Stimulated activated CD4-positive, alpha-beta T cell treated with anti-CD3 and anti-CD28 coated beads, Interleukin-15, amount 100 ng/mL, for 24 hours (primary cell): ENCODE measurements at places on chromosomes 7 and 10.

DNA sequence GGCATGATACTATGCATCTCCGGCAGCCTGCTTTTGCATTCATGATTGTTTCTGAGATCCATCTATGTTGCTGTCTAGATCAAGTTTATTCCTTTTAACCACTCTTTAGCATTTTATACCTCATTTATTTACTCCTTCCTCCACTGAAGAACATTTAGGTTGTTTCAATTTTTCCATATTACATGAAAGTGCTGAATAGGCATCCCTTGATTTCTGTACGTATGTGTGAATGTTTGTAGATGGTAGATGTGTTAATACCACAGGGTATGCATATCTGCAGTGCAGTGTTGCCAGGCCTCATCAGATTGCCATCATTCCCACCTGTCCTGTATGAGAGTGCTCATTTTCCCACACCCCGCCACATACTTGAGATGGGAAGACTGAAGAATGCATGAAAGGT lies 13.9 kb downstream of the ARPC1A start:
- no peak for DNase-seq

- no peak for DNase-seq
Measured at GRCh38 chr7:139598642-139599041, 75.2 kb downstream of the CLEC2L start.

- DNase-seq, result peak; percentile 44
Measured at GRCh38 chr10:71396711-71397295, at the start of gene CDH23. Gene CDH23, plus strand, starts transcription at chr10:71396920. Its CDS starts 42,912 bp downstream, at chr10:71439832.

- DNase-seq, result peak; percentile 72
Measured at GRCh38 chr10:102714621-102715455, at the start of gene SFXN2. Gene SFXN2, plus strand, starts transcription at chr10:102714636. Its CDS starts 12,001 bp downstream, at chr10:102726637.

GRCh38 chr7:82760831-82761230 lies 317.3 kb upstream of the CACNA2D1 start:
- DNase-seq, result no peak

DNA sequence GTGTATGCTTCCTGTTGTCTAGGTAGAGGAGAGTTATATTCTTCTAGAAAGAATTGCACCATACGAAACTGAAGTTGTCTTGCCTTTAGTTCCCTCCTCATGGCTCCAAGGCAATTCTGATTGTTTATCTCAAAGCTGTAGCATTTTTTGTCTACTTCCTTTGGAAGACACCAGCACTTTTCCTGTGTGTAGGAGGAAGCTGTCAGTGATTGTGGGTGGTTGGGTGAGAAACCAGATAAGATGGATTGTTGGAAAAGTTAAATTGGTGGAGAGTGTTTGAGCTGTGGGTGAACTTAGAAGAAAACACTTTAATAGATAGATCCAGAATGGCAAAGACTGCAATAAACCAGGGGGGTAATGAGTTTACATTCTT lies 12.1 kb upstream of the CSTF2T start:
- DNase-seq, result no peak

DNA sequence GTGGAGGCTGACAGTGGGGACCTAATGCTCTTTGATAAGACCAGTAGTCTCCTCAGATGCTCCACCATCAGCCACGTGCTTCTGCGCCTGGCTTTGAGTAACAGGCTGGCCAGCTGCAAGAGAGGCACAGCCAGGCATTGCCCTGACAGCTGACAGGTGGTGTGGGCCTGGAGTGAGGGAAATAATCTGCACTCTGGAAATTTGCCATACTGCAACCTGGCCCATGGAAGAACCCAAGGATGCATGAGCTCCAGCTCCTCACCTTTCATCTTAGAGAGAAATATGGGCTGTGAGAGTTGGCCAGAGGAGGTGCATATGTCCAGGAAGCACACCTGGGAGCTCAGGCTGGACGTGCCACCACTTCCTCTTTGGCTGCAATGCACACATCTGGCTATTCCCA lies 118.9 kb downstream of the PLXDC2 start:
- no peak for DNase-seq

GRCh38 chr10:133142523-133143199 lies 17.4 kb upstream of the KNDC1 start:
- DNase-seq, result no peak

- no peak for DNase-seq
Measured at GRCh38 chr7:16397501-16398145, 23.7 kb downstream of the CRPPA start.

DNA sequence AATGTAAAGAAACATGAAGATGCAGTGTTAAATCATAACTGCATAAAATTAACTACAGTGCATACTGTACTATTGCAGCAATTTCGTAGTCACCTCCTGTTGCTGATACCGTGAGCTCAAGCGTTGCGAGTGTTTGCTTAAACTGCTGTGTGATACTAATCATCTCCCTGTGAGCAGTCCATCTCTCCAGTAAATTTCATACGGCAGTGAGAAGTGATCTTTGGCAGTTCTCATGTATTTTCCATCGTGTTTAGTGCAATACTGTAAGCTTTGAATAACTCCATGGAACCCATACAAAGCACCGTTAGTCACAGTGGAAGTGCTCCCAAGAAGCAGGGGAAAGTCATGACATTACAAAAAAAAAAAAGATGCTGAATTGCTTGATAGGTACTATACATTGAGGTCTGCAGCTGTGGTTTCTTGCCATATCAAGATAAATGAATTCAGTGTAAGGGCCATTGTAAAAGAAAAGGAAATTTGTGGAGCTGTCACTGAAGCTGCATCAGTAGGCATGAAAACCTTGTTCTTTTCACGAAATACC lies 360.4 kb downstream of the EXOC4 start:
- DNase-seq, result no peak

DNA sequence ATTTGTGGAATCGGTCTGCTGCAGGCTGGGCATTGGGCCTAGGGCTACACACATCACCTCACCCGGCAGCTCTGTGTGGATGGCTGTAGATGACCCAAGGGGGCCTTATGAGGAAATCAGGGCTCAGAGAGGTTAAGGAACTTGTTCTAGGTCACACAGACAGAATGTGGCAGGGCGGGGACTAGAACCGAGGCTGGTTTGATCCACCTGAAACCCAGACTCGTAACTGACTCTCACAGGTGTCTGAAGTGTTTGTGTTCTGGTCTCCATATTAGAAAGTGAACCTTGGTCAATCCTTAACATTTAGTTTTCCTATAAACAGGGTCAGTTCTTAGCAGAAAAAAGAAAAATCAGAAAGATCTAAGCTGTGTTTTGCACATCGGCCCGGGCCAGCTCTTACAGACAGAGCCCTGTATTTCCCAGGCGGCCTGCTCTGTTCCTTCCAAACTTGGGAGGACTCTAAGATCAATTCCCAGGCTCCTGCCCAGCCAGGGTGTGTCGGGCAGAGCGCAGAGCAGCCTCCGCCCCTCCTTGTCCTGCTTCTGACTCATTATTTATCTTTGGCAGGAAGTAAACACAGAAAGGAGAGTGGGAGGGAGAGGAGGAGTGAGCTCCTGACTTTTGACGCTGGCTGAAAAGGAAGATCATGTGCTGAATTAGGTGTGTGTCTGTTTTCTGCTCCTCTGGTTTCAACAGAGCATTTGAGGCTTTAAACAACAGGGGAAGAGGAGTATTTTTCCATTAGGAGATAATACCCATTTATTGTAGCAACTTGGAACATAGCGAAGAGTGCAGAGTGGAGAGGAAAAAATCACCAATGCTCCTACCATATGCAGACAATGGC lies 74.1 kb downstream of the TACC2 start:
- DNase-seq, result no peak

DNA sequence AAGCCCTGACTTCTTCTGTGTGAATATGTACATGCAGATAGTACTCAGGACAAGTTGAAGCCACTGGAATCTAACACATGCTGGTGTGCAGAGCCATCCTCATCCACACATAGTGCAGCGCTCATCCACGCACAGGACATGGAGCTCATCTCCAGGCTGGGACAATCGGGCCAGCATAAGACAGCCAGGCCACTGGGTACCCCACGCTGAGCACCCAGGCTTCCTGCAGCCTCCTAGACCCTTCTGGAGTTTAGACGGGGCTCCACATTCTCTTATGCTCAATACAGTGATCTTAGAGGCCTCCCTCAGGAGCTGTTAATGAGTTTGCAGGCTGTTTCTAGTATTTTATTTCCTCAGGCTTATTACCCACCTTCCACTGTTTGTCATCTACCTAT lies 238.9 kb downstream of the TNS3 start:
- no peak for DNase-seq

DNA sequence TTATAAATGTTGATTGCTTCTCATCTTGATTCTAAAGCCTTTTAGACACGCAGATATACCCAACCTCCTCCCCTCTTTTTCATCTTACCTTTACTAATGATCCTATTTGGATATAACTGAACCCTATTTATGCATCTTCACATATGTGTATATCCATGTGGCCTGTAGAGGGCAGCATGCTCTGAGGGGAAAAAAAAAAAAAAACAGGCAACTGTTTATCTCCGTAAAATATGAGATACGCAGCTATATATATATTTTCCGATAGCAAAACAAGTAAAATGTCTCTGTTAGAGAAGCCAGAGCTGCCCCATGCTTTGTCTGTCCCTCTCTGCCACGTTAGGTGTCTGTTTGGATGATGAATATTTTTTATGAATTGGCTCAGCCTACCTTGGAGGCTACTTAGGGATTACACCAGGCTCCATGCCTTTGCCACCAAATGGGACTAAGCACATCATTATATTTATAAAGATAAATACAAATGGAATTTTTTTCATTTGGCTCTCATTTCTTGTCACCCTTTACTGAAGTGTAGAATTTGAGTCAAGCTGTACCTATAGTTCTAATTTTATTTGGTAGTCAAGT lies 174.8 kb upstream of the FZD1 start:
- no peak for DNase-seq

- no peak for DNase-seq
Measured at GRCh38 chr10:17599089-17599488, 18.1 kb downstream of the HACD1 start.

- DNase-seq, result no peak
Measured at GRCh38 chr7:78473021-78473420, 674.4 kb downstream of the PHTF2 start.

GRCh38 chr10:3206511-3207157 lies 34.1 kb upstream of the PITRM1 start:
- DNase-seq, result no peak

DNA sequence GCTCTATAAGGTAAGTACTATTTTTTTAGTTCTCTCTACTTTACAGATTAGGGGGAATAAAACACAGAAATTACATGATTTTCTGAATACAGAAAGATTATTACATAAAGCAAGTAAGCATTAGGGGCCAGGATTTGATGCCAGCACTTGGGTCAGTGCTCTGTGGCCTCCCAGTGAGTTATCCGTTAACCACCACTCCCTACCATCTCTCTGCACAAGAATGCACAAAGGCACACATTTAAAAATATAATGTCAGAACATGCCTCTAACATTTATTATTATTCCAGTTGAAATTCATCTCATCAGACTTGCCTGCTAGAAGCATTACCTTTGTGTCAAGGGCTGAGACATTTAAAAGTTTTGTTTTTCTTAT lies 59.0 kb downstream of the MET start:
- no peak for DNase-seq

DNA sequence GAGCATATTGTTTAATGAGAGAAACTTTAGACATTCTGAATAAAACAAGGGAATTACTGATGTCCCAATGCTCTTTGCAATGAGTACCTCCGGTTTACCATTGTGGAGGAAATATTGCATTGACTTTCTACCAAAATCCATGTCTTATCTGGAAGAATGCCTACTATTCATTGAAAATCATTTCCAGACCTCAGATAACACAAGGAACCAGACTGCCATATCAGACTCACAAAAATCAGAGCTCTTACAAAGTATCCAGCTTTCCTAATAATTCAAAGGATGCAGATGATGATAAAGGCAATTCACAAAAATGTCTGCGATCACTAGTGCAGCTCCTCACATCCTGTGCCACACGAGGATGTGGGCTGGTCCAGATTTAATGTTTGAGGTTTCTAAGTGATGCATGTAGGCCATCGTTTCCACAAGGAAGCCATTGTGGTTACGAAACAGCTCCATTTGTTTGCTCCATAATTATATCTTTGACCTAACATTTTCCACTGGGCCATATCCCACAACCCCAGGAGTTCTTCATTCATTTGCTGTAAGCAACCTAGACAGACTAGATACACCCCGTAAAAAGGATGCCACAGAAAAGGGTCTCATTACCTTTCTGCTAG lies 831.1 kb upstream of the C7orf33 start:
- no peak for DNase-seq

DNA sequence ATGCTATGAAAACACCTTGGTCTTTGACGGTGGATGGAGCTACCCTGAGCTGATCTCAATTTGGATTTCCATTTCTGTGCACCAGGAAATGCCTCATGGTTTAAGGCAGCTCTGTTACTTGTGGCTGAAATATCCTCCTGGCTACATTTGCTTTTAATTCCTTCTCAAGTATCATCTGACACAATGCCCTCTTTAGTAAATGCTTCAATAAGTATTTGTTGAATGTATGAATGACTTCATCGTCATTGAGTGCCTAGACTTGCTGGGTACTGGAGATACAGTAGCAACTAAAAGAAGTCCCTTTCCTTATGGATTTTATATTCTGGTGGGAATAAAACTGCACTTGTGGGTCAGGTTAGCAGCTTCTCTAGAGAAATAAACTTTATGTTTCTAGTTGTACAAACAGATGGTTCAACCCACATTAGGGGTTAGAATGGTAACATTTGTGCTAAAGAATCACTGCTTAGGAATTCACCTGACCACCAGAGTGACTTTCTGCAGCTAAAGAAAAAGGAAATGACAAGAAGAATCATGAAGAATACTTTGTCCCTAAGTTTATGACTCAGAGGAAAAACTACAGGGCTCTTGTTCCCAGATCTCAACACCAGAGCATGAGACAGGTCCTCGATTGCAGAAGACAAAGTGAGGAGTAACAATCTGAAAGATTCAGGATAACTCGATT lies 21.8 kb upstream of the SMNDC1 start:
- no peak for DNase-seq

- DNase-seq, result no peak
Measured at GRCh38 chr10:1610986-1611770, 126.1 kb downstream of the ADARB2 start.

DNA sequence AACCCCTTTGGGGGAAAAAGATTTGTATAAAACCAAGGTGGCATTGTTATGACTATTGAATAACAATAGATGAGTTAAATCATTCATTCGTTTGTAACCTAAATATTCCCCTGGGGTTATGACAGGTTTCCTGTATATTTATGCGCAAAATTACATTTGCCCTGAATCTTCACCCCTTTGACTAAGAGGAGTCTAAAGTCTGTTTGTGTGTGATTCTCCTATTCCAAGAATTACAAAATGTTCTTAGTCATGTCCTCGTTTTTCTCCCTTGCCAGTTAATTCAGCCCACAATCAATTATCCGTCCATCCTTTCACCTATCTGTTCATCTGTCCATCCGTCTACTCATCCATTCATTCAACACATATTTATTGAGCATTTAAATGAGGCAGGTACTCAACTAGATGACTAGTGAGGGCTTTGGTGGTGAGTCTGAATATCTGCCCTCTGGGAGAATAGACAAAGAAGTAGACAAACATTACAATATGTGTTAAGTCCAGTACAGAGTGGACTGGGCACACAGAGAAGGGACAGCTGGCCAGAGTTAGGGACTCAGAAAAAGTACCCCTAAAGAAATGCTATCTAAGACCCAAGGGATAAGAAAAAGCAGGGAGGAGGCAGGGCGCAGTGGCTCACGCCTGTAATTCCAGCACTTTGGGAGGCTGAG lies 35.6 kb upstream of the TCF7L2 start:
- DNase-seq, result no peak

- peak; percentile 10 for DNase-seq
Measured at GRCh38 chr7:128236924-128237586, 4.0 kb upstream of the LEP start.
